ENCODE measurements at places on chromosomes 3 and 15. TPM values are rescaled to one million over a fixed set of nuclear protein-coding genes. Genes with fewer than 3 reads are reported as not detected.

SPRED1 gene
- 0.46 TPM for total RNA-seq

TBCCD1 gene
- 17.5 TPM for total RNA-seq

IL5RA gene
- 0.18 TPM for total RNA-seq

CRBN gene
- total RNA-seq: 40.6 TPM

ILDR1 gene
- total RNA-seq: 0.28 TPM

DNA sequence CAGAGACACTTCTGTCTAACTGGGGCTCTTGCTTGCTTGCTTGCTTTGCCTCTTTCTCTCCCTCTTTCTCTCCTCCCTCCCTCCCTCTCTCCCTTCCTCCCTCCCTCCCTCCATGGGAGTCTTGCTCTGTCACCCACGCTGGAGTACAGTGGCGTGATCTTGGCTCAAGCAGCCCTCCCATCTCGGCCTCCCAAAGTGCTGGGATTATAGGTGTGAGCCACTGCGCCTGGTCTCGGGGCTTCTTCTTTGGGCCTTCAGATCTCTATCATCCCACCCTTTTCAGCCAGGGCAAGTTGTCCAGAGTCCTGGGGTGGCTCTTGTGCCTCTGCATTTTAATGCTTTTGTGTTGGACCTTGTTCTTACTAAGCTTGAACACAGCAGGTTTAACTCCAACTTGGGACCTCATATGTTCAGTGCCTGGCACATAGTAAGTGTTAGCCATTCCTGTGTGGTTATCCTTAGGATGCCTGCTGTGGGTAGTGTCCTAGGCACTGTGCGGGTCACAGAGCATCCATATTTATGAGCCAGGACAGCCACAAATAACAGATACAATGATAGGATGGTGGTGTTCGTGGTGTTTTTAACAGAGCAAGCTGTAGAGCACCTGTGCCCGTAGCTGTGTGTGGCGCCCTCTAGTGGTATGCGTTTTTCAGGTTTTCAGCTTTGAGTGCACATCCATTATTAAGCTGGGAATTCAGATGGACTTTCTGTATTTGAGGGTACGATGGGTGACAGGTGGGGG is 75.1 kb downstream of the CCK start:
- no peak overlapping the region for H3K27ac ChIP-seq
- no peak overlapping the region for H3K4me3 ChIP-seq
- H3K27me3 ChIP-seq: no peaks in the 10 kb centered on the region

- no peak overlapping the region for H3K4me3 ChIP-seq
- peaks cover 80% of the 10 kb centered on the region for H3K36me3 ChIP-seq
- H3K27me3 ChIP-seq: no peaks in the 10 kb centered on the region
- peak overlapping the region; percentile 26 for H3K27ac ChIP-seq
- peaks cover 12% of the 10 kb centered on the region for H3K4me1 ChIP-seq
Measured at GRCh38 chr3:57654267-57654666, 38.6 kb downstream of the DENND6A start.

SEMA6D gene
- not detected for total RNA-seq

GRCh38 chr15:55619783-55620182 is 31.6 kb upstream of the PYGO1 start:
- H3K27me3 ChIP-seq: peaks cover 20% of the 10 kb centered on the region
- no peak overlapping the region for H3K27ac ChIP-seq
- H3K4me3 ChIP-seq: no peak overlapping the region
- H3K36me3 ChIP-seq: no peaks in the 10 kb centered on the region

- peaks cover 41% of the 10 kb centered on the region for H3K27me3 ChIP-seq
- no peak within 1 kb of the TSS for H3K27ac ChIP-seq
- no peaks in the 10 kb centered on the region for H3K36me3 ChIP-seq
- peaks cover 14% of the 10 kb centered on the region for H3K4me1 ChIP-seq
- peak within 1 kb of the TSS; percentile 56 for H3K4me3 ChIP-seq
- peak; percentile 16 for DNase-seq
Measured at GRCh38 chr15:28885630-28886430, at the start of gene APBA2. TSS of gene APBA2 (plus strand) at chr15:28885974. CDS start at chr15:29053885, 167,911 bp downstream.

- no peaks in the 10 kb centered on the region for H3K27me3 ChIP-seq
- H3K4me3 ChIP-seq: no peak overlapping the region
- peaks cover 3% of the 10 kb centered on the region for H3K4me1 ChIP-seq
- no peak overlapping the region for H3K27ac ChIP-seq
Measured at GRCh38 chr3:190883973-190884832, 21.7 kb upstream of the GMNC start.

DNA sequence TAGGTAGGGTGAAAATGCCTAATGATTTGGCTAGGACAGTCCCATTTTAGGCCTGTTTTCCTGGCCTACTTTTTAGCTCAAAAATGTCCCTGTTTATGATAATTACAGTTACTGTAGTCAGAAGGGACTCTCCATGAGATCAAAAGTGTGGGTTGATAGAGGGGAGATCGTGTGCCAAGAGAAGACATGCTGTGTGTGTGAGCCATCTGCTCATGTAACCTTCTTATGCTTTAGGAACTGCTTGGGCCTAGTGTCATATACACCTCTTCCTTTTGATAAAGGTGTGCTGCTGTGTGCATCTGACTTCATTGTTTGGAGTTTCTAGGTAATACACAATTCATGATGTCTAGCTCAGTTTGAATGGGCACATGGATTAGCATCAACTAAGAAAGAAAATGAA is 786.5 kb downstream of the PDCD6IP start:
- H3K4me1 ChIP-seq: no peaks in the 10 kb centered on the region
- no peaks in the 10 kb centered on the region for H3K27me3 ChIP-seq
- H3K4me3 ChIP-seq: no peak overlapping the region
- H3K27ac ChIP-seq: no peak overlapping the region

DNA sequence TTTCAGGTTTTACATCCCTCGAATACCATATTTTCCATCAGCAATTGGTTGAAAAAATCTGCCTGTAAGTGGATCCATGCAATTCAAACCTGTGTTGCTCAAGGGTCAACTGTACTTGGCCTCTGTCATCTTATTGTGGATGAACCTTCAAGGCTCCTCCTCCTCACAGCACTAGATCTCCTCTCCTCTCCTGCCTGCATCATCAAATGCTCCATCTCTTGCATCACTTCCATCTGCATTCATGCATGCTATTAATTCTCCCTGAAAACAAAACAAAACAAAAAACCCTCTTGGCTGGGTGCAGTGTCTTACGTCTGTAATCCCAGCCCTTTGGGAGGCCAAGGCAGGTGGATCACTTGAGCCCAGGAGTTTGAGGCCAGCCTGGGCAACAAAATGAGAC is 10.1 kb downstream of the BCL2L10 start:
- no peak for DNase-seq
- no peaks in the 10 kb centered on the region for H3K27me3 ChIP-seq
- H3K27ac ChIP-seq: no peak overlapping the region
- H3K36me3 ChIP-seq: no peaks in the 10 kb centered on the region
